Fibroblast of lung (primary cell): ENCODE measurements at places on chromosomes 13 and 19.
A peak's percentile ranks its signal among the peaks of the same experiment; 100 is the strongest.

DNA sequence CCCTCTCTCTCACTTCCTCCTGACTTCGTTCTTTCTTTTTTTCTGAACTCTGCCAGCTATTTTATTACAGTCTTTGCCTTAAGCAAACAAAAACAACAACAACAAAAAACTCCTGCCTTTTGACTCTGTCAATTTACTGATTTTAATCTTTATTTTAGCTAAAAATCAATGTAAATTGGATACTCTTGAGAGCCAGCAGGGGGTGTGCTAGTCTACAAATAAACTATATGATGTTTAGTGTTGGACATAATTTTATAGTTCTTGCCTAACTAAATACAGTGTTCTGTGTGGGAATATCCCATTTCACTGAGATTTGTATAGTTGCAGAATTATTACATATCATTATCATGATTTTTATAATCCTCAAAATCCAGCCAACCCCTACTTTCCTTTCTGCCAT is 1199.9 kb upstream of the SPRY2 start:
- DNase-seq, result no peak

- no peak for DNase-seq
Measured at GRCh38 chr19:1062387-1063029, 4.5 kb upstream of the ARHGAP45 start.

DNA sequence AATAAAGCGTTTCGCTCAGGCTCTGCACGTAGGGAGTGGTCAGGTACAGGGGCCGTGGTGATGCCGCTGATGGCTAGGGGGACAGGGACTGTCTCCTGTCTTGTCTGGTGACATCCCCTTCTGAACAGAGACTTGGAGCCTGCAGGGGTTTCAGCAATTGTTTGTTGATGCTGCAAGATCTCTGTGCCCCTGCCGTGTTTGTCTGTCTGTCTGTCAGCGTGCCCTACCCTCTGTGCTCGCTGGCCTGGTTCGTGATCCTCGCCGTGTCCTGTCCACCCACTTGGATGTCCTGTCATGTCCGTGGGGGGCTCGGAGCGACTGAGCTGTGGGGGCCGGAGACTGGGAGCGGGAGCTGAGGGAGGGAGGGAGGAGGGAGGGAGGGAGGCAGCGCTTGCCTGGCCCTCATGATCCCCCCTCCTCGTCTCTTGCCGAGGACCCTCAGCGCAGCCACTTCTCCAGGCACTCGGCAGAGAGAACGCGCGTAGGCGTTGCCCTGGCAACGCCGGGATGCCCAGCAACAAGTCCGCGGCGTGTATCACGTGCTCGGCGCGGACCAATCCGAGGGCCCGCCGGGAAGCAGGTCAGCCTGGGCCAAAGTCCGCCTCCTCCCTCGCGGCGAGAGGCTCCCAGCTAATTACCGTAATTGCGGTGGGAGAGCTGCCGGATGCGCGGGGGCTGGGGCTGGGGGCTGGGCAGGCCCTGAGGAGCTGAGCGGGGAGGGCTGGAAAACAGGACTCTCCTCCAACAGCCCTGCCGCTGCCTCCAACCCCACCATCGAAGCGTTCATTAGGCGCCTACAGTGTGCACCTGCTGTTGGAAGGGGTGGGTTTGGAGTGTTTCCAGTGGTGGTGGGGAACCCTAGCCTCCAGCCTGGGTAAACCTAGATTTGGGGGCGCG is 31.9 kb upstream of the FEM1A start:
- DNase-seq, result peak; percentile 82

DNA sequence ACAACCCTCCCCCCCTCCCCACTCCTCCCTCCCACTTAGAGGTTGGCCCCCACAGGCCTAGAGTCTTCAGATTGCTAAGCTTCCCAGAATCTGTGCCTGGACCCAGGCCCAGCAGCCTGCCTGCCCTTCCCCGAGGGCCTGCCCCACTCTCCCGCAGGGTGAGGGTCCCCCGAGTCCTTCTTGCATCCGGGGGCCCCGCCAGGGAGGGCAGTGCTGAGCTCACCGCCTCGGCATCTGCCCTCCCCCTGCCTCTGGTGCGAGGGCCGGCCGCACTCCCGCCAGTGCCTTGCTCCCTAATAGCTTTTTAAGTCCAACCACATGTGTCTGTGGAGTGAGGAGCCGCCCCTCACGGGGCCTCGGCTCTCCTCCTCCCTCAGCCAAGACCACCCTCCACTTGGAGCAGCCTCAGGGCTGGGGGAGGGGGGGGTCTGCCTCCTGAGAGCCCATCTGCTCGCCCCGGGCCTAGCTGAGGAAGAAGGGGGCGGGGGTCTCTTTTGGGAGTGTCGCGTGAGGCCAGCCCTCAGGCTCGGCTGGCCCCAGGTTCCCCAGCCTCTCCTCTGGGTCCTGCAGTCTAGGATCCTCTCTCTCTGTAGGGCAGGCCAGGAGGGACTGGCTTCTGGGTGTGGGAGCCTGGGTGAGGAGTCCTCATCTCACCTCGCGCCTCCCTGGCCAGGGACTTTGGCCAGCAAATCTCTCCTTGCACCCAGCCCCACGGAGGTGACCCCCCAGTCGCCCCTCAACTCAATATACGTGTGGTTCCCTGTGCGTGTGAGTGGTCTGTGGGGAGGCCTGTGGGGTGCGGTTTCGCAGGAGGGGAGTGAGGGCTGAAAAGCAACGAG is 47.2 kb downstream of the LYL1 start:
- DNase-seq, result peak; percentile 95

DNA sequence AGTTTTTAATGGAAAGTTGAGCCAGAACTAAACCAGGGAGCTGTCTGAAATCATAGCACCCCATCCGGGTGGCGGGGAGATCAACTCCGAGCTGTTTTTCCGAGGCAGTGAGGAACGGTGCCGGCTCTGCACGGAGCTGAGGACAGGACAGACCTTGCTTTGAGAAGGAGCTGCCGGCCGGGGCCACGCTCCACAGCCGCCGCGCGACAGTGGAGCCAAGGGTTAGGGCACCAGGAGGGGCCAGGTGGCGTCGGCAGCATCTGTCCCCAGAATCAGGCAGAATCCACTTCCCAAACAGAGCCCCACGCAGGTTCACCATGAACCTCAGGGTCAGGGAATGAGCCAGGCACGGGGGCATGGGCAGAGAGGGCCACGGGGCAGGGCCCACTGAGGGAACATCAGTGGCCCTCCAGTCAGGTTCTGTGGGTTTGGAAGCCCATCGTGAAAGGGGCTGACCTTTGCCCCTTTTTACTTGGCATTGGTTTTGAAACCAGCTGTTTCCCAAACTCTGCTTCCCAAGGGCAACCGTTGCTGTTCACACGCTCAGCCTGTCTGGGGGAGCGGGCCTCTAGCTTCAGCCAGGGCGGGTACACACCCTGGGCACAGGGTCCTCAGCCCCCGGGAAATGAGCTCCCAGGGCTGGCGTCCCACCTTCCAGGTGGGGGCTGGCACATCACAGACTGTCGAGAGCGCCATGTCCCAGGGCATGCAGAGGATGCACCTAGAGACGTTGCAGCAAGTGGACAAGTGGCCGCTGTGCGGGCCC is 18.1 kb downstream of the PEX11G start:
- no peak for DNase-seq

- DNase-seq, result no peak
Measured at GRCh38 chr13:73521290-73521624, 462.5 kb downstream of the KLF5 start.

DNA sequence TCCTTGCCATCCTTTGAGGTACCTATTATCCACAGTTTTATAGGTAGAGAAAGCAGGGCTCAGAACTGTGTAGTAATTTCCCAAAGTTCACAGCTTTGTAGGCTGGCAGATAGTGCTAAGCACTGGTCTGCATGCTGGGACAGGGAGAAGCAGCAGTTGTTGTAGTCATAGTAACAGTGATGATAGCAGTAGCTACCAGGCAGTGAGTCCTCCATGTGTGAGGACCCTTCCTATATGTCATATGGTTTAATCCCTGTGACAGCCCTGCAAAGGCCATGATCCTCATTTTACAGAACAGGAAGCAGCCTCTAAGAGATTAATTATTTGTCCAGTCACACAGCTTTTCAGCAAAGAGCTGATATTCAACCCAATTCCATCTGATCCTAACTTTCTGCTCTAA is 21.0 kb downstream of the SERP2 start:
- DNase-seq, result no peak

- no peak for DNase-seq
Measured at GRCh38 chr13:48393698-48394085, 19.2 kb downstream of the LPAR6 start.

GRCh38 chr19:38033658-38034491 is 126.9 kb downstream of the SIPA1L3 start:
- DNase-seq, result no peak

DNA sequence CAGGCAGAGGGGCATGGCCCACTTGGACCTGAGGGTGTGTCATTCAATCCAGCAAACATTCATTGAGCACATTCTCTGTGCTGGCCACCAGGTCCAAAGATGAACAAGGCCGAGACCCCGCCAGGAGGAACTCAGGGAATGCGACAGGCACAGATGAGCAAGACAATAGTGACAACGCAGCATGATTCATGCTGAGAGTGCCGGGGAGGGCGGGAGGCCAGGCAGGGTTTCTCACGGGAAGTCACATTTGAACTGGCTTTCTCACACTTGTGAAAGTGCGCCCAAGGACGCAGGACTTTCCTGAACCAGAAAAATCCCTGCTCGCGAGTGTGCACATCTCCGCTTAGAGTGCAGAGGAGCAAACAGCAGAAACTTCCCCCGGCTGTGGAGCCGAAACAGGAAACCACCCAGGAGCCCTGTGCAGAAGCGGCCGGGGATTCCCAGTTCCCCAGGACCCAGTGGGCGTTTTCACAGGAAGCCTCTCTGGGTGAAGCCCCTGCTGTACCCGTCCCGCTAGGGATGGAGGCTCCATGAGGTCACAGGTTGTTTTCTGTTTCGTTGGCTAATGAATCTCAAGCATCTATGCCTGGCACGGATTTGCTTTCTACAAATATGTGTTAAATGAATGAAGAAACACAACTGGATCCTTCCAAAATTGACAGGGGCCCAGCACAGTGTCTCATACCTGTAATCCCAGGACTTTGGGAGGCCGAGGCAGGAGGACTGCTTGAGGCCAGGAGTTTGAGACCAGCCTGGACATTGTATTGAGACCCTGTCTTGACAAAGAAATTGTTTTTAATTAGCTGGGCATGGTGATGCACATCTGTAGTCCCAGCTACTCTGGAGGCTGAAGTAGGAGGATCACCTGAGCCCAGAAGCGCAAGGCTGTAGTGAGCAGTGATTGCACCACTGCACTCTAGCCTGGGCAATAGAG is 68.4 kb upstream of the TM9SF2 start:
- DNase-seq, result peak; percentile 65

- DNase-seq, result no peak
Measured at GRCh38 chr19:12379732-12380443, 14.4 kb upstream of the ZNF442 start.

- no peak for DNase-seq
Measured at GRCh38 chr19:33621811-33622504, at the start of gene CHST8. TSS of gene CHST8 (plus strand) at chr19:33621953. CDS start at chr19:33689262, 67,309 bp downstream.

GRCh38 chr19:39264306-39265290 is 3.6 kb upstream of the IFNL2 start:
- peak; percentile 9 for DNase-seq

DNA sequence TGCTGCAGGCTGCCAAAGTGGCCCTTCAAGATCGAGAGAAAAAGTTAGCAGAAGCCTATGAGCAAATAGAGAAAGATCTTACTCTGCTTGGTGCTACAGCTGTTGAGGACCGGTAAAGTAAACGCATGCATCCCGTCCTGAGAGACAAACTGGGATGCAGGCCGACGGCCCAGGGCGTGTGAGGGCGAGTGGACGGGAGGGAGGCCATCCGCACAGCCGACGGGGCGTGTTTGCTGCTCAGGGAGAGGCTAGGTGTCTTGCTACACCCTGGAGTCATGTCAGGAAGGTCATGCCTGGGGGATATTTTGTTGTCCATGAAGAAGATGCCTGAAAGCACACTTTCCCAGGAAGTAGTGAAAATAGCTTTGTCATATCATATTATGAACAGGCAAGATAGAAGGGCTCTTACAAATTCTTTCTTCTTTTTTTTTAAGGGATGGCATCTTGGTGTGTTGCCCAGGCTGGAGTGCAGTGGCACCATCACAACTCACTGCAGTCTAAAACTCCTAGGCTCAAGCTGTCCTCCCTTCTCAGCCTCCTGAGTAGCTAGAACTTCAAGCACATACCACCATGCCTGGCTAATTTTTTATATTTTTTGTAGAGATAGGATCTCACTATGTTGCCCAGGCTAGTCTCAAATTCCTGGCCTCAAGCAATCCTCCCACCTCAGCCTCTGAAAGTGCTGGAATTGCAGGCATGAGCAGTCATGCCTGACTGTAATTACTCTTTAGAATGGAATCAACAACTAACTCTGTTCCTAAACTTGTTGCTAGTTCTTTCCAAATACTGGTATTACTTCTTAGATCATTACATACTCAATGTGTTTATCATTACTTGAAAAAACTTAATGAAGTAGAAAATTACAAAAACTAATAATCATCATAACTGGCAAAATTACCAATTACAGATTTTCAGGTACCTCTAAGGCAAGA is 117.6 kb upstream of the MCF2L start:
- DNase-seq, result no peak

DNA sequence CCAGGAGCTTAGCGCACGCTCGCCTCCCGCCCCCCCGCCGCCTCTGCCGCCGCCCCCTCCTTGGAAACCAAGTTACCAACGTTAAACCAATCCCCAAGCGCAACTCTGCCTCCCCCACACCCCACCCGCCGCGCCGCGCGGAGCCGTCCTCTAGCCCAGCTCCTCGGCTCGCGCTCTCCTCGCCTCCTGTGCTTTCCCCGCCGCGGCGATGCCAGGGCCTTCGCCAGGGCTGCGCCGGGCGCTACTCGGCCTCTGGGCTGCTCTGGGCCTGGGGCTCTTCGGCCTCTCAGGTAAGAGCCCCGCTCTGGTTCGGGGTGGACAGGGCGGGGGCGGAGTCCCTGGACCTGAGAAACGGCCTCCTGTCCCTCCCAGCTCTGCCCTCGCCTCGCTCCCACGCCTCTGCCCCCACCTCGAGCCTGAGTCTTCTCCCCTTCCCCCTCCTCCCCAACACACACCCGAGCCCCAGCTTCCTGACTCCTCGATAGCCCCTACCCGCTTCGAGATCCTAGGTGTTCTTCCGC is at the start of gene ICAM5:
TSS of gene ICAM5 (plus strand) at position 117 of the 521 bp plus-strand sequence. CDS start at position 209, 92 bp downstream.
- DNase-seq, result no peak

DNA sequence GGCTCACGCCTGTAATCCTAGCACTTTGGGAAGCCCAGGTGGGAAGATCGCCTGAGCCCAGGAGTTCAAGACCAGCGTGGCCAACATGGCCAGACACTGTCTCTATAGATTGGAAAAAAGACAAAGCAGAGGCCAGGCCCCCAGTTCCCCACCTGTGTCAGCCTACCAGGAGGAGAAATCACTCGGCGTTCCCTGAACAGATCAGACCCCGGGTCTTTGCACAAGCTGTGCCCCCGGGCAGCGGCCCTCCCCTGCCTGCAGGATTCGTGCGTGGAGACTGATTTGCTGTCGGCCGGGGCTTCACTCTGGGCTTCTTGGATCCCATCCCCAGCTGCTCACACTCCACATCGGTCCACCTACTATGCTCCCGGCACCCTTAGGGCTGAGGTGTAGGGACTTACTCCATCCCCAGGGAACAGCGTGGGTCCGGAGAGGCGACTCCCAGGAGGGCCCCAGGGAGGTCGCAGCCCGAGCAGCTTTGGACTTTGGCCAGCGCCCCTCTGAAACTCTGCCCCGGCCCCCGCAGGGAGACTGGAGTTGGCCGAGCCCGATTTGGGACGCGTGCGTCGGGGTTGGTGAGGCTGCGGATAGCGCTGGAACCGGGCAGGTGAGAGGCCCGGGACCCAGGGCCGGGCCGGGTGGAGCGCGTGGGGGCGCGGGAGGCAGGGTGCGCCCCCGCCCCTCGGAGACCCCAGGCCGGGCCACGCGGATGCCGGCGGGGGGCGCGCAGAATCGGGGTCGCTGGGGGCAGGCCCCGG is 515 bp upstream of the EFNA2 start:
- DNase-seq, result no peak
